ENCODE measurements at places on chromosomes 16 and 17. TPM values are rescaled to one million over a fixed set of nuclear protein-coding genes. Genes with fewer than 3 reads are reported as not detected.

The TMEM208 gene
- 36.8 TPM for total RNA-seq

The BAIAP3 gene
- total RNA-seq = 1.1 TPM

The NGFR gene
- total RNA-seq = not detected

The SLC13A5 gene
- not detected for total RNA-seq

The TNK1 gene
- total RNA-seq = 0.23 TPM

The RCVRN gene
- not detected for total RNA-seq

The EFCAB5 gene
- 0.53 TPM for total RNA-seq

The RDM1 gene
- total RNA-seq = 0.47 TPM
